Stimulated activated CD8-positive, alpha-beta memory T cell treated with anti-CD3 and anti-CD28 coated beads, Interleukin-4, amount 100 ng/mL, for 4 hours (primary cell): ENCODE measurements at places on chromosomes 1 and 21.

DNA sequence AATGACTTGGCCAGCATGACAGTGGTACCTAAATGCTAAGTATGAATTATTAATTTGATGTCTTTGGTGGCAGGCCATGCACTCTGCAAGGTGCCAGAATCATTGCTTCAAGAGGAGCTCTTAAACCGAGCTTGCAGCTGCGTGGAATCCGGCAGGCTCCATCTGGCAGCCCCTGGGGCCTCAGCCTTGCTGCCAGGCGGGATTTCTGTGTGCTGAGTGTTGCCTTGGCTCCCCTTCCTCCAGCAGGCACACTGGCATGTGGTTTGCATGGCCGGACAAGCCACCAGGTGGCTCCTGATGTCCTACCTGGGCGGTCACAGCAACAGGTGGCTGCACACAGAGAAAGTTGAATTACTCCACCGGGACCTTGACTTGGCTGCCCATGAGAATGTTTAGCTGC lies 155.4 kb downstream of the URB2 start:
- no peak for DNase-seq

- DNase-seq: no peak
Observed at GRCh38 chr1:210738256-210738655, 395.7 kb downstream of the KCNH1 start.

DNA sequence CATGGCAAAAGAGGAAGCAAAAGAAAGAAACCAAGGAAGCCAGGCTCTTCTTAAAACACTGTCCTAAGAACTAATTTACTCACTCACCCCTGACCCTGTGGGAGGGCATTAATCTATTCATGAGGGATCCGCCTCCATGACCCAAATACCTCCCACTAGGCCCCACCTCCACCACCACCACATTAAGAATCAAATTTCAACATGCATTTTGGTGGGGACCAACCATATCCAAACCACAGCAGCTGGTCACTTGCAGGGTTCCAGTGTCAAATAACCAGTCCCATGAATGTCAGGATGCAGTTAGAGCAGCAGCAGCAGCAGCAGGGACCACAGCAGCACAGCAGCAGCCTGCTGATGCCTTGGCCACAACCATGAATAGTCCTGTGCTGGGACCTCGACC lies 83.8 kb downstream of the ZC3H11B start:
- DNase-seq: no peak

GRCh38 chr1:98045211-98045766 lies 124.5 kb upstream of the DPYD start:
- DNase-seq: no peak

GRCh38 chr1:159012495-159012894 lies 2.8 kb downstream of the IFI16 start:
- no peak for DNase-seq

GRCh38 chr21:29368906-29369305 lies 70.2 kb downstream of the BACH1 start:
- no peak for DNase-seq

- no peak for DNase-seq
Observed at GRCh38 chr21:16676391-16676790, 836.5 kb upstream of the CXADR start.

- DNase-seq: no peak
Observed at GRCh38 chr1:181423301-181423918, 59.9 kb upstream of the CACNA1E start.

- DNase-seq: no peak
Observed at GRCh38 chr1:209095627-209096595, 487.6 kb upstream of the CAMK1G start.

DNA sequence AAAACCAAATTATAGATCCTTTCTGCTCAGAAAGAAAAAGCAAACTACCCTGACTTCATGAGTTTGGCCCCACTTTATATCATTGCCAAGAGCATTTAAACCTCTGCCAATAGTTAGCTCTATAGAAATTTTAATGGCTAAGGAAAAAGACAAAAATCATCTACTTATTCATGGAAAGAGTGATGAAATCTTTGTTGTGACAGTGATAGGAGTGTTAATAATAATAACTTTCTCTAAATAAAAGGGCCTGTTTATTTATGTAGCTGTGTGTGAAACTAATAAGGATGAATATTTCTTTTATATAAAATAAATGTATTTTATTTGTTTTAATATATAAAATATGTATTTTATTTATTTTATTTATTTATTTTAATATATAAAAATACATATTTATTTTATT lies 6.4 kb downstream of the CHODL start:
- DNase-seq: no peak

DNA sequence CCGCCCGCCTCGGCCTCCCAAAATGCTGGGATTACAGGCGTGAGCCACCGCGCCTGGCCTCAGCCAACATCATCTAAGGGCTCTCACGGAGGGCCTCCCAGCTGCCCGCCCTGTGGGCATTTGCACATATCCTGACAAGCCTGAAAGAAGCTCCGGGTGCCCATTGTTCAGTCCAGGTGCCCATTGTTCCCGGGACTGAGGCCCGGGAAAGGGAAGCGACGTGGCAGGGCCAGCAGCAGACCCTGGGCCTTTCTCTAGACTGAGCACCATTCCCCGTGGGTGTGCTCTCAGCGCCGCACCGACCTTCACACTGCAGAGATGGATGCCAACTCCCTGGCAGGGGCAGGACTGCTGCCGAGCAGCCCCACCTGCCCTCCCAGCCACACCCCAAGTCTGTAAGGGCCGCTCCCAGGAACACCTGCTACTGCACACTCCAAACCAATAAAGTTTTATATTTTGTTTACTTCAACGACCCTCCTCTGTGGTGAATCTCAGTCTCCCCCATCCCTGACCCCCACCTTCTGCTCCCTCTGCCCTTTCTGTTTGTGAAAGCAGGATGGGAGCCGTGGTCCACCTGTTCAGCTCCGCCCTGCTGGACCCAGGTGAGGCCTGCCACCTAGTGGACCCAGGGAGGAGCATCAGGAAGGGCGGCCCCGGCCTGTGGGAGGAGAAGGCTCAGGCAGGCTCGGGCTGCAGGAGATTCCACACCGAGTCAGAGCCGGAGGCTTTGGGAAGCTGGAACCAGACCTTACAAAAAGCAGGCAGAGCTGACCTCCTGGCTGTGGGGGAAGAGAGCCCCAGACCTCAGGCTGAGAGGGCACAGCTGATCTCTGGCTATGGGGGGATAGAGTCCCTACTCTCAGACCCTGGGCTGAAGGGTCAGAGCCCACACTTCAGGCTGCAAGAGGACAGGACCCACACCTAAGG lies 1.1 kb upstream of the TMEM82 start:
- peak; percentile 13 for DNase-seq

- no peak for DNase-seq
Observed at GRCh38 chr21:41162096-41162495, 5.9 kb upstream of the BACE2 start.

DNA sequence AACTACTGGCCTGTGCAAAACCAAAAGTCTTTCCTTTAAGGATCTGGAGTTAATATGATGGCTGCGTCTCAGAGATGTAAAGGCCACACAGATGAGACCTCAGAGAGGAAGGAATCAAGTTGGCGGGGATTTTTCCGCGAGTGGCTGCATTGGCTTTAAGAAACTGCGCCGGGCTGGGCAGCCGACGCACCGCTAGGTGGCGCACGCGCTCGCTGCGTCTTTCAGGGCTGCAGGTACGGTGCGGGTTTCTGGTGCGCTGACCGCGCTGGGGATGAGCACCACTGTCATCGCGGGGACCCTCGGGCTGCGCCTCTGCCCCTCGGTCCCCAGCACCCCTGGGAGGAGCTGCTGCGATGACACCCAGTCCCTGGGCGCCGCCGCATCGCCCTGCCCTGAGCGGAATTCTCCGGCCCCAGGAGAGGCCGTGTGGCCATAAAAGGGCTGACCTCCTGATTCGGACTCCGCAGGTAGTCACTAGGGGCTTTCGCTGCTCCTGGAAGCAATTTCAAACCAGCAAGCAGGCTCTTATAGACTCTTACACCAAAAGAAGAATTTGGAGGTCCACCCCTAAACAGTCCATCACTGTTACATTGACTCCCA lies 241.0 kb downstream of the KCNJ6 start:
- DNase-seq: peak; percentile 4

- DNase-seq: no peak
Observed at GRCh38 chr1:8652467-8653046, 164.9 kb downstream of the RERE start.

- DNase-seq: no peak
Observed at GRCh38 chr1:228837817-228838716, 102.8 kb downstream of the RHOU start.

- no peak for DNase-seq
Observed at GRCh38 chr1:241323514-241324195, 33.4 kb downstream of the RGS7 start.

DNA sequence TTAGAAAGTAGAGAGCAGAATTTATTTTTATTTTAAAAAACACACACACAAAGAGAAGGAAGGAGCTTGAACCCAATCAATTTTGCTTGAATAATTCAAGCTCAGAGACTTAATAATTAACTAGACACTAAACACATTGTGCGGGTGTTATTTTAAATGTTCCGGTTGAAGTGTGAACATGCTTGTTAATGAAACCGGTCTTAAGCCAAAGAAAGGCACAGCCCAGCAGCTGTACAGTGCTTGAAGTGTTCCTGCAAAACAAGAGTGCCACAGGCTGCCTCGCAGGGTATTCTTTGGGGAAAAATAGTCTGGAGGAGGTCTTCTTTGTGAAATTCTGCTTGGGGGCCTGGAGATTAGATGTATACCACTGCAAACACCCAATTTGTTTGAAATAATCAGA lies 2.2 kb upstream of the CDC42BPA start:
- DNase-seq: no peak

- DNase-seq: no peak
Observed at GRCh38 chr21:42231756-42232155, 12.8 kb downstream of the ABCG1 start.

GRCh38 chr1:108951242-108951641 lies 12.0 kb downstream of the CLCC1 start:
- DNase-seq: no peak

DNA sequence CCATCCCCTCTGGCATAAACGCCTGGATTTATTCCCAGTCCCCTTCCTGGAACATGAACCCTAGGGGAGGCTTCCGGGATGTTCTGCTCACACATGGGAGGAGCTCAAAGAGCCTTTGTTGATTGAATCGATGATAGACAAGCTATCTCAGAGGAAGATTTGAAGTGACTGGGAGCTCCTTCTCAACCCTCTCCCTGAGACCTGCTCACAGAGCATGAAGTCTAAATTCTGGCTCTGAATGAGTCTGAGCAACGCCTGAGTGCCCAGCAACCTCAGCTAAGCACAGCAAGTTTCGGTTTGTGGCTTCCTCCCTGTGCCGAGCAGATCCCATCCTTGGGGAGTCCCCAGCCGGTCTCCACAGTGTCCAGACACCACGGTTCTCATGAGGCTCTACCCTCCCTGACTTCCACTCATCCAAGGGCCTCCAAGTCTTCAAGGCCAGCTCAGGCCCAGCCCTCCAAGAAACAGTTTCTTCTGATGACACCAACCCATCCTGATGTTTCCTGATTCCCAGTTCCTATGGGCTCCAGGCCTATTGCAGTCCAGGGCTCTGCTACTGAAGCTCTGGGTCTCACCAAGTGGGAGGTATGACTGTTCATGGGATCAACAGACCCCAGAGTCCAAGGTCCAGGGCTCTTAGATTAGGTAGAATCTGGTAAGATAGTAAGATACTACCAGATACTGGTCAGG lies 190.8 kb downstream of the DYRK1A start:
- no peak for DNase-seq

DNA sequence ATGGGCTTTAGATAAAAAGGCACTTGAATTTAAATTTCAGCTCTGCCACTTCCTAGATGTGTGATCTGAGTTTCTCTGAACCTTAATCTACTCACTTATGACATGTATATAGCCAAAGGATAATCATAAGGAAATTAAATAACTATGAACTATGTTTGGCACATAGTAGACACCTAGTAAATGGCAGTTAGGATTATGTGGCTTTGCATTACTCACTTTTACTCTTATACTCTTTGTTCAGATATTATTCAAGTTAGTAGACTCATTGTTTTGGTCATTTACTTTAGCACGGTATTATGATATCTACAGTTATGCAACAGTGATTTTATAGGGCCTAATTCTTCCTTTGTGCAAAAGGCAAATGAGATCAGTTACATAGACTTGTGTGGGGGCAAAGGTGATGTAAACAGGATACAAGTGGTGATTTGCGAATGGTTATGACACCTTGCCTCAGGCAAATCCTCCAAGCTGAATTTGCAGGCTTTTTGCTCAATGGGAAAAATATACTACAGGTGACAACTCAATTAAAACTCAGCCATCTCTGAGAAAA lies 297.2 kb upstream of the PBX1 start:
- no peak for DNase-seq

DNA sequence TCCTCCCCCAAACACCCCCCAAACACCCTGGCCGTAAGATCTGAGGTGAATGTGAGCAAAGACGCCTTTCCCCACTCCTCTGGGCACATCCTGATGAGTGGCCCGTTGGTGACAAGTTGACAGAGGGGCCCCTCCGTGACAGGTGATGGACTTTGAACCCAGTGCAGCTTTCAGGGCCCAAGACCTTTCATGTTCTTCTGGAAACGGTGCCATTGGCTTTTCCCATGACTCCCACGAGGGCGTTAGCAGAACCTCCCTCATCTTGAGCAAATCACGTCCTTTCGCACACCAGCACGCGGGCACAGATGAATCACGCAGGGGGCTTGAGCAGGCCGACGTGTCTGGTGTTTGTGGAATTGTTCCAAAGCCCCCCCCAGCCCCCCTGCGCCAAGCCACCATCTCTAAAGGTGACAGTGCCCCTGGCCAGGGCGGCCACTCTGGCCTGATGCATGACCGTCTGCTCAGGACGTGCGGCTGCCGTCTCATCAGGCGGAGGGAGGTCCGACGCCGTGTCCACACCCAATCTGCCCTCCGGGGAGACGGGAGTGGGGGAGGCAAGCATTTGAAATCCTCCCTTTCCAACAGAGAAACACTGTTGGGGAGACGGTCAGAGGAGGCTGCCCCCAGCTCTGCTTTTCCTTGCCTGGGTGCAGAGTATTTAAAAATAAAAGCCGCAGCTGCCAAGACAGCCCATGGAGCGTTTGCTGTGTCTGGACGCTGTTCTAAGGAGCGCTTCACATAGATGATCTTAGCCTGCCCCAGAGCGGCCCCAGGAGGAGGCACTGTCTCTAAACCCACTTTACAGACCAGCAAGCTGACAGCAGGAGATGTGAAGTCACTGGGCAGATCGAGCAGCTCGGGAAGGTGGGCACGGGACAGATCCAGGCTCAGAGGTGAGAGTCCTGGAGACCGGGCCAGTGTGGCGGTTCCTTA lies 98.3 kb upstream of the ARHGEF16 start:
- no peak for DNase-seq

DNA sequence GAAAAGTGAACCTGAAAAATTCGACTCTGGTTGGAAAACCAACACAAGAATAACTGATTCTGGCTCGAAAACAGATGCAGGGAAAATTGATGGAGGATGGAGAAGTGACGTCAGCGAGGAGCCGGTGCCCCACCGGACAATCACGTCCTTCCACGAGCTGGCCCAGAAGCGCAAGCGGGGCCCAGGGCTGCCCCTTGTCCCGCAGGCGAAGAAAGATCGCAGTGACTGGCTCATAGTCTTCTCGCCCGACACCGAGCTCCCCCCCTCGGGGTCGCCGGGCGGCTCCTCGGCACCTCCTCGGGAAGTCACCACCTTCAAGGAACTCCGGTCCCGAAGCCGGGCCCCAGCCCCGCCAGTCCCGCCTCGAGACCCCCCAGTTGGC lies 1.9 kb downstream of the RUSC1 start:
- DNase-seq: no peak

GRCh38 chr1:16260814-16261213 lies 23.8 kb upstream of the CPLANE2 start:
- no peak for DNase-seq

GRCh38 chr1:229129301-229130027 lies 141.4 kb upstream of the RAB4A start:
- DNase-seq: no peak
